ENCODE measurements at places on chromosomes 16 and 17. TPM values are rescaled to one million over a fixed set of nuclear protein-coding genes. Genes with fewer than 3 reads are reported as not detected.

The RAC3 gene
- polyA plus RNA-seq: 18.4 TPM

The ITGB3 gene
- 0.20 TPM for polyA plus RNA-seq

The CHST4 gene
- 0.85 TPM for polyA plus RNA-seq

The DYNC1LI2 gene
- polyA plus RNA-seq: 55.4 TPM

The SLFN12L gene
- polyA plus RNA-seq: 0.05 TPM

The KRT15 gene
- 2,083 TPM for polyA plus RNA-seq

The CLEC10A gene
- polyA plus RNA-seq: not detected

GRCh38 chr17:61467416-61468262 lies 15.4 kb downstream of the TBX4 start:
- peak; percentile 51 for DNase-seq

- DNase-seq: no peak
Measured at GRCh38 chr17:17134957-17135333, 71.2 kb downstream of the PLD6 start.

- no peak for DNase-seq
Measured at GRCh38 chr17:5033352-5034015, 1.7 kb downstream of the SLC52A1 start.

GRCh38 chr17:43085474-43085873 lies 39.7 kb downstream of the BRCA1 start:
- no peak for DNase-seq

DNA sequence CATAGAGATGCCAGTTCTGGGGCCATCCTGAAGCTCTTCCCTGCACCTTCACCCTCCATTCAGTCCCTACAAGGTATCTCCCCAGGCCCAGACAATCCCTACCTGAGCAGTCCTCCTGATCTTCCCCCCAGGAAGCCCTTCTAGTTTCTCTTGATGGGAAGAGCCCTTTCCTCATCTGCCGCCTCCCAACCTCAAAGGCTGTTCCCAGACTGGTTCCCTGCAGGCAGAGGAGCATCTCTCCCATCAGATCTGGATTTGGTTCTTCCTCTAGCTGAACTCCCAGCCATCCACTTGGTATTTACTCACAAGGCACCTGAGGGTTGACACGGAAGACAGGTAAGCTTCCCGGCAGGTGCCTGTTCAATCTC lies 24.6 kb upstream of the PHB1 start:
- no peak for DNase-seq

DNA sequence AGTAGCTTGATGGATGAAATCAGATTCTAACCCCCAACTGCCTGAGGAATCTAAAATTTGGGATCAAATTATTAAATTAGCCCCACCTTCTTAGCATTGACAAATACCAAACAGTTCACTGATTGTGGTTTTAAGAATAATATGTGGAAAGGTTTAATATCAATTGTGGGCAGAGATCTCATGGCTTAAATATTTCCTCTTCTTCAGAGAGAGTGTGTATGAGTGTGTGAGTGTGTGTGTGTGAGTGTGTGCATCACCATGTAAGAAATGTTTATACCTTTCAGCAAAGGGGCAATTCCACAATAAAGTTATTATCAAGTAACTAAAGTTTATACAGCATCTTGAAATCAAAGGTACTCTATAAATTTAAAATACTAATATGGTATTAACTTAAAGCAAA lies 3.2 kb downstream of the SMURF2 start:
- DNase-seq: peak; percentile 69

DNA sequence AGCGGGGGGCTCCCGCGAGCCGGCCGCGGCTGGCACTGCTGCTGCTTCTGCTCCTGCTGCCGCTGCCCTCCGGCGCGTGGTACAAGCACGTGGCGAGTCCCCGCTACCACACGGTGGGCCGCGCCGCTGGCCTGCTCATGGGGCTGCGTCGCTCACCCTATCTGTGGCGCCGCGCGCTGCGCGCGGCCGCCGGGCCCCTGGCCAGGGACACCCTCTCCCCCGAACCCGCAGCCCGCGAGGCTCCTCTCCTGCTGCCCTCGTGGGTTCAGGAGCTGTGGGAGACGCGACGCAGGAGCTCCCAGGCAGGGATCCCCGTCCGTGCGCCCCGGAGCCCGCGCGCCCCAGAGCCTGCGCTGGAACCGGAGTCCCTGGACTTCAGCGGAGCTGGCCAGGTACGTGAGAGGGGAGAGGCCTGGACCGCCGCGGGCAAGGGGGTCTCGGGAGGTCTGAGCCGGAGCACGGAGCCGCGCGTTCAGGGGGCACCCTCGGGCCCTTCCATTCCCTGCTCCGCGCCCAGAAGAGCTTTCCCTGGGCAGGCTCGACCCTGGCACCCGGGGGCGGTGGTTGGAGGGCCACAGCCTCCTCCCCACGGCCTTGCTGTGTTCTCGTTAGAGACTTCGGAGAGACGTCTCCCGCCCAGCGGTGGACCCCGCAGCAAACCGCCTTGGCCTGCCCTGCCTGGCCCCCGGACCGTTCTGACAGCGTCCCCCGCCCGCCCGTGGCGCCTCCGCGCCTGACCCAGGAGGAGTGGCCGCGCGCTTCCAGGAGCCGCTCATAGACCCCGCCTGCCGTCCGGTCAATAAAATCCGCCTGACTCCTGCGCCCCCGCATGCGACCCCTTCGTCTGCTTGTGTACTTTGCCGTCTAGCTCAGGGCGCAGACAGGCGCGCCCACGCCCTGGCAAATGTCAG lies 591 bp downstream of the NPW start:
- peak; percentile 19 for DNase-seq

- DNase-seq: no peak
Measured at GRCh38 chr17:34135841-34136240, 119.2 kb upstream of the CCL2 start.

DNA sequence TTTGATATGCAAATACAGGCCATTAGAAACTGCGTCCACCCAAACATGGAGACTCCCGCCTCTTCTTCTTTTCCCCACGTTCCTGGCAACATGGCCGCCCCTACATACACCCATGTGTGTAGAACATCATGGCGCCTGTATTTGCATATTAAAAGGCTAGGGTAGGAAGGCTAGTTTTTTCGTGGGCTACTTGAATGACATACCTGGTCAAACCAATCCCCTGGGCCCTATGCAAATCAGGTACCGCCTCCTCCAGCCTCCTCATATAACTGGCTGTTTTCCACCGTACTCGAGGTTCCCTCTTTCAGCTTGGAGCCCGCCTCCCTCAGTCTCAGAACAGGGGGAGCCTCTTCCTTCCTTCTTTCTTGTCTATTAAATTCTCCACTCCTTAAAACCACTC lies 840 bp upstream of the CD300LB start:
- DNase-seq: no peak

DNA sequence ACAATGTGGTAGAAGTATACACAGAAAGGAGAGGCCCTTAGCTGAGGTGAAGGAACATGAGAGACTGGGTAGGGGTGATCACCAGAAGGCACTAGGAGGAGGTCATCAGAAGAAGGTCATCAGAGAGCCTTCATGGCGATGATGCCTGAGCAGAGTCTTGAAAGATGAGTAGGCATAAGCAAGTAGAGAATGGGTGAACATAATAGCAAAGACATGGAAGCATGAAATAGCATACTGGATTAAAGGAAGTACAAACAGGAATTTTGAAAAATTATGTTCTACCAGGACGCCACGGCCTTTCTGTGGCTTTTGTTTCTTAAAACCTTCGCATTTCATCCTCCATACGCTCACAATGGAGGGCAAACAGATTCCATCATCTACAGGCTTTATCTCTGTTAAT lies 2.9 kb downstream of the IKZF3 start:
- no peak for DNase-seq

- DNase-seq: no peak
Measured at GRCh38 chr17:81135505-81136278, 29.6 kb upstream of the PVALEF start.

DNA sequence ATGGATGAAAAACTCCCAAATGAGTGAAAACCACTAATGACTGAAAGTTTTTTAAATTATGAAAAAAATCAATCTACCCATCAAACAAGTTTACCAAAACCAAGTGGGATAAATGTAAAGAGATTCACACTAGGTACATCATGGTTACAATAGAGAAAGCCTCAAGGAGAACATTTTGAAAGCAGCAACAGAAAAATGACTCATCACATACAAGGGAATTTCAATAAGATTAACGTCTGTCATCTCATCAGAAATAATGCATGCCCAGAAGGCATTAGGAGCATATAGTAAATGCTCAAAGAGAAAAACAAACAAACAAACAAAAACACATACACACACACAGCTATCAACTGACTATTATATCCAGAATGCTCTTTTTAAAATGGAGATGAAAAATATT lies 261.8 kb upstream of the KIF2B start:
- DNase-seq: peak; percentile 6

DNA sequence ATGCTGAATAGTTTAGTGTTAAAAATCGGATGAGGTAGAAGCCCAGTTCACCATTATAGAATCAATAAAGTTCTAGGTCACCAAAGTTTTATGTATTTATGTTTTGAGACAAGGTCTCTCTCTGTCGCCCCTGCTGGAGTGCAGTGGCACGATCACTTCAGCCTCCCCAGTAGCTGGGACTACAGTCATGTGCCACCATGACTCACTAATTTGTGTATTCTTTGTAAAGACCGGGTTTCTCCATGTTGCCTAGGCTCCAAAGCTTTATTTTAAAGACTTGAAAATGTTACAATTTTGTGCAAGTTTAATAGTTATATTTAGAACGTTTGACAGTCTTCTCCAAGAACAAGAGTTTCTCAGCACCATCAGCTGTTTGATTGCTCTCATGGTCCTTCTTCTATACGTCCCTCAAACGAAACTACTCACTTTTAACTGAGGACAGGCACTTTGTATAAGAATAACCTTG lies 32.1 kb downstream of the NDE1 start:
- DNase-seq: peak; percentile 72

GRCh38 chr17:51258756-51259563 lies 889 bp downstream of the MBTD1 start:
- DNase-seq: peak; percentile 4

DNA sequence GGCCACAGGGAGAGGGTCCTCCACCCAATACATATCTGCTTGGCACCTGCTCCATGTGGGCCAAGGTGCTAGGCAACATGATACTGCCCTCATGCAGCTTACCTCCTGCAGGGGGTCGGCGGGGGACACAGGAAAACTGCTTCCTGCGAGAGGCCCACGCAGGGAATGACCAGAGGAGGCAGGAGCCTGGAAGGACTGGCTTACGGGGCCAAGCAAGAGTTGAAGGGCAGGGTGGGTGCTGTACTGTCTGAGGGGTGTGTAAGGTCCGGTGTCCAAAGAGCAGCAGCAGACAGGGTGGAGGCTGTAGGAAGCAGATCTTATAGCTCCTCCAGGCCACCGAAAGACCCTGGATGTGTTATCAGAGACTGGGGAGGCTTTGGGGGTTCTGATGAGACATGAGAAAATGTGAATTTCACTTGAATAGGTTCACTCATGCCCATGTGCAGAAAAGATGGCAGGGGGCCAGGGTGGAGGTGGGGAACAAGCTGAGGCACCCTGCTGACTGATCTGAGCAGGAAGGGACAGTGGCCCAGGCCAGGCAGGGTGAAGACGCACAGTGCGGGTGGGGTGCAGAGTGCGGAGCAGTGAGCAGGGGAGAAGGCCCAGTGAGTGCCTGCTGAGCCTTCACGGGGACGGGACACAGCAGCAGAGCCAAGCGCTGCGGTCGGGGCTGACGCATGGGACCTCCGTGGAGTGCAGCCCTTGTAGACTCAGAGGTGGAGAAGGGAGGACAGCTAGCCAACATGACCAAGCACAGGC lies 8.3 kb downstream of the FLCN start:
- DNase-seq: no peak

GRCh38 chr16:20409398-20410120 lies at the start of gene ACSM5:
Gene ACSM5, plus strand, starts transcription at chr16:20409534. Its CDS starts 1,951 bp downstream, at chr16:20411485.
- no peak for DNase-seq

DNA sequence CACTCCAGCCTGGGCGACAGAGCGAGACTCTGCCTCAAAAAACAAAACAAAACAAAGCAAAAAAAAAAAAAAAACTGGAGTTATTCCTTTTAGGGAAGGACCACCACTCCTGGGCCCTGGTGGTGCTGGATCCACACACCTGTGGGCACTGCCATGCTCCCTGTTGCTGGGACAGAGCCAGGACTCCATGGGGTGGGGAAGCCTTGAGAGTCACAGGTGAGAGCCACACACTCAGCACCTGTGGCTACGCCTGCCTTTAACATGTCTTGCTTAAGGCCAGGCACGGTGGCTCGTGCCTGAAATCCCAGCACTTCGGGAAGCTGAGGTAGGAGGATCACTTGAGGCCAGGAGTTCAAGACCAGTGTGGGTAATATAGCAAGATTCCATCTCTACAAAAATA lies 18.3 kb downstream of the PDIA2 start:
- no peak for DNase-seq

GRCh38 chr16:86019446-86020047 lies 120.6 kb downstream of the IRF8 start:
- no peak for DNase-seq

GRCh38 chr16:15798671-15799070 lies 58.2 kb downstream of the MYH11 start:
- DNase-seq: no peak

DNA sequence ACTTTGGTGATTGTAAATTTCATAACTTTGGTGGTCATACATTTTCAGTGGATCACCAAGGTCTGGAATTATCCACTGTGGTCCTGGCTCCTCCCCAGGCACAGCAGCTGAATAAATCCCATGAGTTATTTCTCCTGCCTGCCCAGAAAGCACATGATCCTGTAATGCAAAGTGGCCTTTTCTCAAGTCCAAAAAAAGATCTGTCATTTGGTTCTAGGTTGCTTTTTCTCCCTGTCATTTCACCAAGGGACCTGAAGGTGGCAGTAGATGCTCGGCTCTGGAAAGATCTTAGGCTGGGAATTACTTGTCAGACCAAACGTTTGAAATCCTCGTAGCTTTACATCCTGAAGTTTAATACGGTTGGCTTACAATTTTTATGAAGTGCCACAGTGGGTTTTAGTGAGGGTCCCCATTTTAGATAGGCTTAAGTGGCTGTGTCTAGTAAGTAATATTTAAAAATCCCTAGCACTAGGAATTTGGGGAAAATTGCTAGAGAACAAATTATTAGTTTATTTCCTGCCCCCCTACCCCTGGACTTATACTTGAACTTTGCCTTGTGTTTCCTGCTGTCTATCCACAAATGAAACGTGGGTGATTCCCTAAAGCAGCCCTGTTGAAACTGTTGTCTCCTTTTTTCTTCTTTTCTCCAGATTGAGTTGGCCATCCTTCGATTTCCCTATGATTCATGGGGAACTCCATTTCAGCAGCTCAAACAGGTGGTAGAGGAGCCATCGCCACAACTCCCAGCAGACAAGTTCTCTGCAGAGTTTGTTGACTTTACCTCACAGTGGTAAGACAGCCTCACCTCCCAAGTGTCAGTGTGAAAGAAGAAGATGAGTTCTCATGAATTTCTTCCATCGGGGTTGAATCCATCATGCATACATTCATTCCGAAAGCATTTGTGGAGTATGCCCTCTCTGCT lies 111.7 kb downstream of the MAP2K6 start:
- peak; percentile 52 for DNase-seq

GRCh38 chr17:40112718-40113109 lies 9.1 kb upstream of the MSL1 start:
- DNase-seq: no peak

Data from mammary epithelial cell (primary cell).